Stimulated activated CD8-positive, alpha-beta memory T cell treated with anti-CD3 and anti-CD28 coated beads, Interleukin-7, amount 100 ng/mL, for 24 hours (primary cell): ENCODE measurements at places on chromosomes 5 and 9.
A peak's percentile ranks its signal among the peaks of the same experiment; 100 is the strongest.

DNA sequence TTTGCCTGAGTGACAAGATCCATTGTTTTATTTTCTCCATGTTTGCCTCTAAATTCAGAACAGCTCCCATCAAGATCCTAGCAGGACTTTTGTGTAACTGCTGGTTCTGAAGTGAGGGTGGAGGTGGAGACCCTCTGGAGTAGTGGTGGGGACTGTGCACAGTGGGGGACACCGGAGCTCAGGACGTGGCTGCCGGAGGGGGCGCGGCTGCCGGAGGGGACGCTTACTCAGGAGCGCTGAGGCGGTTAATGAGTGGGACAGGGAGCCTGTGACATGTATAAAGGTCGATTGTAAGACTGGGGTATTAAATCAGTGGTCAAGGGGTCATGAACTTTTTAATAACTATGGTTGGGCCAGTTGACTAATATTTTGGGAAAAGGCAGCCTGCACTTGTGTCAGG, 127.0 kb upstream of the CACNA1B start:
- no peak for DNase-seq

DNA sequence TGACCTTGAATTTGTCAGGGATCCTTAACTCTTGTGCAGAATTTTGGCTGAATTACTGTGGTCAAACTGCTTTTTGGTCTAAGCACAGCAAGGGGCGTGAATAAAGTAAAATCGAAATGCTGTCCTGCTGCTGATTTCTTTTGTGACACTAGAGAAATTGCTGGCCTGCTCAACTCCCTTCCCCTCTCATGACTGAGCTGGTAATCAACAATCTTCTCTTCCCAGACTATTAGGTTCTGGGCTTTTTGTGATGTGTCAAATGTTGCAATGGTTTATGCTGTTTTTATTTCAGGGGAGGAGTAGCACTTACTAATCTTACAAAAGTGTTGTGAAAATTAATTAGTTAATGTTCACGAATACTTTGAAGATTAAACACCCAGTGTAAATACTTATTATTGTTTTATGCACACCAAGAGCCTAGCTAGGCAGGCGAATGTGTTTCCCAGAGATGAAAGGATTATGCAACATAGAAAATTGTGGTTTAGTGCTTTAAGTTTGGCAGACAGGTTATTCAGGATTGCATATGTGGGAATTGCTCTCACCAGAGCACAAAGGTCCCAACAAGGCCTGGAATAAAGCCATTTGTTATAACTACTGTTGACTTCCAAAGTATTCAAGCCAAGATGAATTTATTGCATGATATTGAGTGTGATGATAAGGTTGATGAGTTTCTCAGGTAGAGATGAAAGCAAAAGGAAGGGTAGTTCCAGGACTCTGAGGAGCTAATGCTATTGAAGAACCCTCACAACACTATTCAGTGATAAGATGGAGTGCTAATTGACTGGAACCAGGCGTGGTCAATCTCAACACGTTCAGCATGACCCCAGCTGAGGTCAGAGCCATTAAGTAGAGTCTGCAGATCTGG, 280.7 kb upstream of the ZNF608 start:
- DNase-seq, result no peak

GRCh38 chr9:77451507-77451906, 196.6 kb downstream of the GNA14 start:
- no peak for DNase-seq

DNA sequence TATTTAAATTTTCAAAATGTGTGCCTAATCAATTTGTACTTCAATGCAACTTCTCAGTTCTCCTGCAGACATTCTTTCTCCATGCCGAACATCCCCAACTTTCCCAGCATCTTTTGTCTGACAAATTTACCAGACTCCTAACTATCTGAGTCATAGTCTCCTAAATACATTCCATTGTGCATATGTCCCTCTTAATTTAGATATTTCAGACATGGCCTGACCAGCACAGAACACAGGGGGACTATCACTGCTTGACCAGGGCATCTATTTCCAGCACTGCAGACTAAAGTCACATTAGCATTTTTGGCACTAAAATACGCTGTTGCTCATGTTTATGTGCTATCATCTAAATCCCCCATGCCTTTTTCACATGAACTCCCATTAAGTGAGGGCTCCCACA, 71.9 kb downstream of the ITGA1 start:
- DNase-seq, result no peak

- DNase-seq, result no peak
Measured at GRCh38 chr5:56167519-56167918, 65.6 kb downstream of the ANKRD55 start.

- no peak for DNase-seq
Measured at GRCh38 chr5:10665799-10666198, 95.2 kb downstream of the DAP start.

- no peak for DNase-seq
Measured at GRCh38 chr5:126970517-126971017, 59.8 kb downstream of the MARCHF3 start.

DNA sequence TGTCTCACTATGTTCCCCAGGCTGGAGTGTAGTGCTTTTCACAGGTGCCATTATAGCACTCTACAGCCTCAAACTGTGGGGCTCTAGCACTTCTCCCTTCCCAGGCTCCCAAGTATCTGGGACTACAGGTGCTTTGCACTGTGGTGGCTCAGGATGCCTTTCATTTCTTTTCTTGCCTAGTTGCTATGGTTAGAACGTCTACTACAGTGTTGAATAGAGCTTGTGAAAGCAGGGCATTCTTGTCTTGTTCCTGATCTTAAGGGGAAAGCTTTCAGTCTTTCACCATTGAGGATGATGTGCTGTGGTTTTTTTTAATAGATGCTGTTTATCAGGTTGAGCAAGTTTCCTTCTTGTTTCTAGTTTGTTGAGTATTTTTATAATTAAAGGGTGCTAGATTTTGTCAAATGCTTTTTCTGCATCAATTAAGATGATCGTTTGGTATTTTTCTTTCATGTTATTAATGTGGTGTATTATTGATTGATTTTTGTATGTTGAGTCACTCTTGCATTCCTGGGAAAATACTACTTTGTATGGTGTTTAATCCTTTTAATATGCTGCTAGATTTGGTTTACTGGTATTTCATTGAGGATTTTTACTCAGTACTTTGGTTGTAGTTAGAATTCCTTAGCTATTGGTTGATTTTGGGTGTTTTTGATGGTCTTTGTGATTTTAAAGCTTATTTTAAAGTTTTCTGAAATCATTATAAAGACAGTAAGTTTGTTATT, 35.6 kb downstream of the GPBP1 start:
- DNase-seq, result no peak

GRCh38 chr9:129860653-129861446, 25.6 kb downstream of the USP20 start:
- no peak for DNase-seq

DNA sequence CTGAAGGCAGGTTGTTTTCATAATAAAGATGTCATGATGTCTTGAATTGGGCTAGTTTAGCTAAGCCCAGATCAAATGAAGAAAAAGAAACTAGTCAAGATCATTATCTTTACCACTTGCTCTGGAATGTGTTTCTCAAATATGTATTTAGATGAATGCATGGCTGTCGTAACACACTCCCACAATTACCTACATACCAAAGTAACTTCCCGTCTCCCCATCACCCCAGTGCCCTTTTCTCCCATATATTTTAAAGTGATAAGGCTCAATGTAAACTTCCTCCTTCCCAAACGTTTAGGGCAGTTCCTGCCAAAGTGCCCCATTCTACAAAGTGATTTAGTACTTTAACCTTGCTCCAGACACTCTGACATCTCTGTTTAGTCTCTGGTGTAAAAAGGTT, 61.4 kb downstream of the SLC1A3 start:
- no peak for DNase-seq

GRCh38 chr5:15638296-15638695, 138.3 kb downstream of the FBXL7 start:
- no peak for DNase-seq

- no peak for DNase-seq
Measured at GRCh38 chr9:129280236-129280622, 102.2 kb upstream of the IER5L start.

- DNase-seq, result no peak
Measured at GRCh38 chr5:43619380-43619779, 16.4 kb downstream of the NNT start.

DNA sequence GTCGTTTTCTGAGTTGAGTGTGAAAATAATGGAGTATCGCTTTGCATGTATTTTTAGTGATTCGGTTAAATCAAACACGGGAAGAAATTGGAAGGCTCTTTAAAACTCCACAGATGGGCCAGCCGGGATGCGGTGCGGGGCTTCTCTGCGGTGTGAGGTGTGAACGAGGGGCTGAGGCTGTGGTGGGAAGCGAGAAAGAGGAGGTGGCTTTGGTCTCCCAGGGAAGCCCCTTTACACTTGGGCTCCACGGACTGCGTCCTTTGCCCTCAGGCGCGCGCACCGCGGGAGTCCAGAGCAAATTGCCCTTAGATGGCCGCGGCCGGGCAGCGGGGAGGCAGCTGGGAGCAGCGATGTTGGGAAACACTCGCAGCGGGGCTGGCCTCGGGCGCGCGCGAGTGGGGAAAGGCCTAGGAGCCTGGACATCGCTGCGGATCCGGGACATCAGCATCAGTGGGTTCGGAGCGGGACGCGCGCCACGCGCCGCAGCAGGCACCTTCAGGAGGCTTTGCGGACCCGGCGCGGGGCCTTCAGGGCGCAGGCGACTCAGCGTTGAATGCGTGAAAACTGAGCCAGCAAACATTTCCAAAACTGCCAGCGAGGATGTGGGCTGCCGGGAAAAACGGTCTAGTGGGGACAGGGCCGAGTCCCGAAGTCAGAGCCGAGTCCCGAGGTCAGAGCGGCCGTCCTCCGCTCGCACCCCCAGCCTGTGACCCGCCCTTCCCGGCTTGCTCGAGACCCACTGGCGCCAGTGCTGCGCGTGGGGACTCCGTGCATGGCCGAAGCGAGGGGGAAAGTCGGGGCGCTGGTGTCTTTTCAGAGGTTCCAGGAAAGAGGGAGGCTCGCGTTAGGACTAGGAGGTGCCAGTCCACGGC, 6.5 kb downstream of the IRX1 start:
- no peak for DNase-seq

DNA sequence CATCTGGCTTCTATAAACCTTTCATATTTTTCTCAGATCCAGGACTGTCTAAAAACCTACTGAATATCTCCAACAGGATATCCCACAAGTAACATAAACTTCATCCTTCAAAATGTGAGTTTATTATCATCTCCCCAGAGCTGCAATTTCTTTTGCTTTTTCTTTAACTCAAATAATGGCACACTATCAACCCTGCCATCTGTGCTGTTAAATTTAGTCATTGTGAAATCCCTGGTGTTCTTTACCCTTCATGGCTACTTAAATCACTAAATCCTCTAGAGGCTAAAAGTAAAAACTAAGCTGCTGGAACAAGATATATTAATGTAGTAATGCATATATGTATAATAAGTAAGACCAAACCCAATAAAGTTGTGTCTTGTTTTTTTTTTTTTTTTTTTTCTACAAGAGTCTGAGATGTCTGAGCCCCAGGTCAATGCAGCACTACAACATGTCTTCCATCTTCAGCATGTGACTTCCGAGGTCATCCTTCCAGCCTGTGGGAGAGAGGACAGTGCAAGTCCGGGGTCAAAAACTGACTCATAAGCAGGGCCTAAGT, 362.9 kb downstream of the ADGRV1 start:
- no peak for DNase-seq

GRCh38 chr5:152622628-152623027, 217.5 kb upstream of the NMUR2 start:
- no peak for DNase-seq

DNA sequence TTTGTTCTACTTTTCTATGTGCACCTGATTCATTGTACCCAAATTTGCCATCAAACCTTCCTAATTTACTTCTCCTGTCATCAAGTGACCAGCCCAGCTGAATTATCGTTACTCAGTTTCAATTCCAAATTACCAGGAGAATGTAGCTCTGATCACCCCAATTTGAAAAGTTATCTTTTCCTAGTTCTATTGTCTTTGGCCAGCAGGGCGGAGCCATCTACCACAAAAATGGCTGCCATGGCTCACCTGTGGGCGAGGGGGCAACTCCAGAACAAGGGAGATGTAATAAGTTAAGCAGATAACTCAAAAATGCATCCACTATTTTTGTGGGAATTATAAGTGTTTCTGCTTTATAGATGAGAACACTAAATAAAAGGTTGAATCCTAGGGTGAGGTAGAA, 133.8 kb upstream of the MOCS2 start:
- DNase-seq, result no peak

DNA sequence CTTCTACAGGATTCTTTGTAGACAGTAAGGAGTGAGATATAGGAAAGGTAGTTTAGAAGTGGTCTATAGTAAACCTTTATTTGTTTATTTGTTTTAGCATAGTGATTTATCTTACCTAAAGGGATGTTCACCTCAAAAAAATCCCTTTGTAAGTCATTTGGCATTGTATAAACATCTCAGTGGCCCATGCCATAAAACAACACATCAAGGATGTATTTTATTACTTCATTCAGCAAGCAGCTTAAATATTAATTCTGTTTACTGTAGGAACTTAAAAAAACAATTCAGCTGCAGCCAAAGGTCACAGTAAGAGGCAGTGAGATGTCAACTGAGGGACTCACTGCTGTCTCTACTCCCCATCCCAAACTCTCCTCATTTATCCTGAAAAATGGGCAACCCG, 452.7 kb downstream of the HINT1 start:
- DNase-seq, result no peak

GRCh38 chr9:130191749-130192120, 19.5 kb downstream of the NCS1 start:
- no peak for DNase-seq

GRCh38 chr9:128081056-128081455, 13.0 kb downstream of the SLC25A25 start:
- no peak for DNase-seq

DNA sequence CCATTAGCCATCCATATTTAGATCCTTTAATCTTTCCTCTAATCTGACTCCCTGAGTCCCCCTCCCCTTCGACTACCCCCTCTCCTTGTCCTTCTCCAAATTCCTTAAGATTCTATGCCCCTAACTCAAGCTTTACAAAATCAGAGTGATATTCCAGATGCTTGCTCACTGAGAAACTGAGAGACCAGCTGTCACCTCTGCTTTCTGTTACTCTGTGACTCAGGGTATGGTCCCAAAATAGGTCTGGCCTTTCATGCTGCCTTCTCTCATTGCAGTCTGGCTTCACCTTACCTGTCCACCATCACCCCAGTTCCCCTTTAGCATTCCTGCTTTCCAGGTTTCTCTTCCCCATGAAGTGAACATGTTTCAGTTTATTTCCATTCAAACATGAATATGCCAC, 383.3 kb upstream of the SLC30A5 start:
- DNase-seq, result no peak

- DNase-seq, result no peak
Measured at GRCh38 chr5:92990771-92991170, 590.2 kb downstream of the NR2F1-AS1 start.

DNA sequence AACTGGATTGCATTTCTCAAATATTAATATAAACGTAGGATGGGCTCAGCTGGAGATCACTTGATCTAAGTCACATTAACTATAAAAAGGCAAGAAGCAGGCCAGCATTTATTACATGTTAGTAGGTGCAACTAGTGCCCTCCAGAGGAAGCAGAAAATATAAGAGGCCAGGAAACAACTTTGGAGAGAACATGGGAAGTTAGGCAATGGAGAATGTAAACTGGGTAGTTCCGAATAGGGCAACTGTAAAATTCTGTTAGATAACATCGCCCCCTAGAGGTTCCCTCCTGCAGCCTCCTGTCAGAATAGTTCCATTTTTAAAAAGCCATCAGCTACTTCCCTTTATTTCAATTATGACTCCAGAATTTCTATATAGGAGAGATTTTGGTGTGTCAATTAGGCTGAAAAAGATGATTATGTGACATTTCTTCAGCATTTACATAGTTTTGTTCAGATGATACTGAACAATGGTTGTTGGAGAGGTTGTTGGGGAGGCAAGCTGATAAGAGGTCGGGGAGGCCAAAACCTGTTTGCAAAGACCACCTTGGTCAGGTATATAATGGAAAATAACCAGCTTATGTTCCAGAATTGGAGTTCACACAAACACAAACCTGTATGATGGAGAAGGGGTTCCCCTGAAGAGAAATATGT, 22.4 kb downstream of the CCL28 start:
- DNase-seq, result peak; percentile 6
